ENCODE measurements at places on chromosomes 6 and 20.

- DNase-seq = no peak
Measured at GRCh38 chr6:79305020-79305419, 70.5 kb upstream of the HMGN3 start.

GRCh38 chr20:3595541-3595940 is 67.7 kb downstream of the GFRA4 start:
- DNase-seq = no peak

- DNase-seq = no peak
Measured at GRCh38 chr20:3704087-3704486, 8.3 kb downstream of the SIGLEC1 start.

- peak; percentile 20 for DNase-seq
Measured at GRCh38 chr20:50569864-50570836, 60.0 kb downstream of the PTPN1 start.

- no peak for DNase-seq
Measured at GRCh38 chr6:167787896-167788562, 38.7 kb upstream of the AFDN start.

- DNase-seq = peak; percentile 25
Measured at GRCh38 chr6:49676671-49677281, 36.6 kb downstream of the CRISP2 start.

DNA sequence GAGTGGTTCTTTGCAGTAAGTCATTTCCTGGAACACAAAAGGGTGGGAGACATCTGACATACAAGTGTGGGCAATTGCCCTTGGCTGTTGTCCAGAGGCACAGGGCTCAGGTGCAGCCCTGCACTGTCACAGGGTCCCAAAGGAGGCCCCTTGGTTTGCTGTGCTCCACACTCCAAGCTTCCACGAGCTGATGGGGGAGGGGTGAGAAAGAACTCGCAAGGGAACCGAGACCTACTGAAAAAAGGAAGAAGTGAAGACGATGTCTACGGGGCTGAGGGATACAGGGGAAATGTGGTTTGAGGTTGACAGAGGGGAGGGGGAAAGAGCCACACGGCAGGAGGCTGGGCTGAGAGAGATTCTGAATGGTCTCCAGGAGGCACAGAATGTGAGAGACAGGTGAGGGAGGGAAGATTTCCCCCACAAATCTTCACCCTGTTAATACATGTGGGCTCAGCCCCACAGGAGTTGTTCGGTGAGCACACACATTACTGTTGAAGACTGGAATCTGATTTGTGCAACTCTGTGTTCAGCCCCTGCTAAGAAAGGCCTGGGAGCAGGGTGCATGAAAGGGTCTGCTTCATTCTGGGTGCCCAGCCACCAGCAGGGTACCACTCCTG is 123.4 kb downstream of the LY86 start:
- DNase-seq = no peak

DNA sequence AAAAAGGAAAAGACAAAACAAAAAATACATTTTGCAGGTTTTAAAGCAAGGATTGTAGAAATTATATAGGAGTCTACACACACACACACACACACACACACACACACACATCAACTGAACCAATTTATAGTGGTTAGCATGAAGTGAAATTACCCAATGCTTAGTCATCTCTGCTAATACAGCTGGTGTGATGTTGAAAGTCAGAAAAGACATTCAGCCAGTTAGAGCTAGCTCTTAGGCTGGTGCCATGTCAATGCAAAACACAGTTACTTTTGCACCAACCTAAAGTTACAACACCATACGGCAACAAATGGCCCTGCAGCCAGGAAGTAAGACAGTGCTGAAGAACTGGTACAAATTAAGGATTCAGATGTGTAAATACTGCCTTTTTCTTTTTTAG is 15.2 kb downstream of the FAM210B start:
- DNase-seq = no peak

- no peak for DNase-seq
Measured at GRCh38 chr6:23027281-23027680, 457.9 kb downstream of the HDGFL1 start.

GRCh38 chr6:137645850-137646249 is 151.7 kb upstream of the OLIG3 start:
- no peak for DNase-seq
